ENCODE measurements at places on chromosomes 5 and 9.

DNA sequence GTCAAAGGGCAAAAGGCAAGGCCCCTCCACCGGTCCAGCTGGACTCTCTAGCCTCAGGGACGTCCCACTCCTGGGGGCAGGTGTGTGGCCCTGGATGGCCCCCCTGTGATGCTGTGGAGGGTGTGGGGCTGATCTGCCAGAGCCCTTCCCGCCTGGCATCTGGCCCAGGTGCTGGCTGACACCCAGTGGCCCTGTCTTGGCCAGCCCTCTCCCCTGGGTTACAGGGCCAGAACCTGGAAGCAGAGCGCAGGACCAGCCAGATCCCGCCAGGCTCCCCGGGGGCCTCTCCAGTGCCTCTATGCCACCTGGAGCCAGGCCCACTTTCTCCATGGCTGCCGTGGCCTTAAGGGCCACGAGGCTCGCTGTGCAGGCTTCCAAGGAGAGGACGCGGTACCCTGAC, 22.9 kb upstream of the SPATA31E1 start:
- no peak for DNase-seq

GRCh38 chr9:129655696-129656095, 9.8 kb upstream of the PRRX2 start:
- no peak for DNase-seq

DNA sequence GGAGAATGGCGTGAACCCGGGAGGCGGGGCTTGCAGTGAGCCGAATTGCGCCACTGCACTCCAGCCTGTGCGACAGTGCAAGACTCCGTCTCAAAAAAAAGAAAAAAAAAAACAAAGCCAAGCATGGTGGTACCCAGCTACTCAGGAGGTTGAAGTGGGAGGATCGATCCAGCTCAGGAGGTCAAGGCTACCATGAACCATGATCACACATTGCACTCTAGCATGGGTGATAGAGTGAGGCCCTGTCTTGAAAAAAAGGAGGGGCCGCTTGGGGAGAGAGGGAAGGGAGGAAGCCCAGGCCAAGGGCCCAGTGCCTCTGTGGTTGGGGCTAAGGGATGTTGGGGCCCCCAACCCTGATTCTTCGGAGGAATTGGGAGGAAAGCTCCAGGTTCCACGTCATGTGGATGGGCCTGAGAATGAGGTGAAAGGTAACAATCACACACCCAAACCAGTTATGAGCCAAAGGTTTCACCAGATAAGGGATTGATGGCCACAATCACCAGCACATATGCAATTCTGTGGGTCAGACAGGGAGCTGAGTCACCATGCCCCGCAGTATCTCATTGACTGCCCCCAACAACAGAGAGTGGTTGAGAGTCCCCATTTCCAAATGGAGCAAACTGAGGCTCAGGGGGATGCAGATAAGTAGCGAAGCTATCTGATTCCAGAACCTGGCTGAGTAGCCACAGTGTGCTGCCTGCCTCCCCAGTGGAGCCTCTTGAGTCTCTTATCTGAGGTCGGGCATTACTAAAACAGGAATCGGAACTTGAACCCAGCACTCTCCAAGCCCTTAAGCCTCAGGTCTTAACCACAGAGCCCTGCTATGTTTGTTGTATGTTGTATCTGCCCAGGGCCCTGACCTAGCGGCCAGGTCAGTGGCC, 20.5 kb downstream of the SWI5 start:
- no peak for DNase-seq

- no peak for DNase-seq
These were observed 4.1 kb downstream of the DENND1A start for GRCh38 chr9:123925819-123926218.

DNA sequence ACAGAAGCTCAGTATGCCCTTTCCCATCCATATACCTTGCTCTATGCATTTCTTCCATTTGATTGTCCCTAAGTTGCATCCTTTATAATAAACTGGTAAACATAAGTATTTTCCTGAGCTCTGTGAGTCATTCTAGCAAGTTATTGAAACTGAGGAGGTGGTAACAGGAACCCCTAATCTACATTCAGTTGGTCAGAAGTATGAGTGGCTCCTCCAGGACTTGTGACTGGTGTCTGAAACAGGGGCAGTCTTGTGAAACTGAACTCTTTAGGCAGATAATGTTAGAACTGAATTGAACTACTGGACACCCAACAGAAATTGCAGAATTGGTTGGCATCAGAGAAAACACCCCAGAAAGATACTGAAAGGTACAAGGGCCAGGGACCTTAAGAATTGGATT, 133.1 kb upstream of the POU5F2 start:
- DNase-seq: no peak

- no peak for DNase-seq
These were observed 224.1 kb downstream of the ESM1 start for GRCh38 chr5:54761213-54761701.

GRCh38 chr5:39714036-39714698, 289.4 kb upstream of the DAB2 start:
- no peak for DNase-seq

DNA sequence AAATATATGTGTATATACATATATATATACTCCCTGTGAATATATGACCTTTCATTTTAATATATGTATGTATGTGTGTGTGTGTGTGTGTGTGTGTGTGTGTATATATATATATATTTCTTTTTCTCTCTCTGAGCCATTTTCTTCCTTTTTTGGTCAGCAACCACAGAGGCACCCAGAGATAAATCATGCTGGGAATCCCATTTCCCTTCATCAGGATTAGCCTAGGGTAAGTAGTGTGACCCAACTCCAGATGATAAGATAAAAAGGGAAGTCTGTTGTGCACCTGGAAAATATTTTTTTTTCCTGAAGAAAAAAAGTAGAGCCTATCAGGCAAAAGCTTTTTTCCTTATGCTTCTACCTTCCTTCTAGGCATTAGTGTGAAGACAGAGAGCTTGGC, 25.4 kb upstream of the SUB1 start:
- DNase-seq: no peak

GRCh38 chr9:8599937-8600336, 800.4 kb upstream of the DMAC1 start:
- DNase-seq: no peak

DNA sequence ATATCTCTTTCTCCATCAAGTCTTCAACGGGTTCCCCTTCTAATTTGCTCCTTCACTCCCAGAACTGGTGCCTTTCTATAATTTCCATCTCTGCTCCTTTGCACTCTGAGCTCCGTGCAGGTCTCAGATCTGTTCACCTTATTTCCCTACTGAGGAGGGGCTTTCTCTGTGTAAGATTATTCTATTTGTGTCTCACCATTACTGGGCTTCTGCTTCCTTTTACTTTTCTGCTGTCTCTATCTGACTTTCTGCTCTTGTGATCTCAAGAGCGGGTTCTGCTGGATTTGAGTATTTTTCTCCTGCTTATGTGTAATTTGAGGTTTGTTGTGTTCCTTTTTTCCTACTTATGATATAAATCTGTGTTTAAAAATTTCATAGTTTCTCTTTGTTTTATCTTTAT, 117.5 kb downstream of the PCSK5 start:
- no peak for DNase-seq

DNA sequence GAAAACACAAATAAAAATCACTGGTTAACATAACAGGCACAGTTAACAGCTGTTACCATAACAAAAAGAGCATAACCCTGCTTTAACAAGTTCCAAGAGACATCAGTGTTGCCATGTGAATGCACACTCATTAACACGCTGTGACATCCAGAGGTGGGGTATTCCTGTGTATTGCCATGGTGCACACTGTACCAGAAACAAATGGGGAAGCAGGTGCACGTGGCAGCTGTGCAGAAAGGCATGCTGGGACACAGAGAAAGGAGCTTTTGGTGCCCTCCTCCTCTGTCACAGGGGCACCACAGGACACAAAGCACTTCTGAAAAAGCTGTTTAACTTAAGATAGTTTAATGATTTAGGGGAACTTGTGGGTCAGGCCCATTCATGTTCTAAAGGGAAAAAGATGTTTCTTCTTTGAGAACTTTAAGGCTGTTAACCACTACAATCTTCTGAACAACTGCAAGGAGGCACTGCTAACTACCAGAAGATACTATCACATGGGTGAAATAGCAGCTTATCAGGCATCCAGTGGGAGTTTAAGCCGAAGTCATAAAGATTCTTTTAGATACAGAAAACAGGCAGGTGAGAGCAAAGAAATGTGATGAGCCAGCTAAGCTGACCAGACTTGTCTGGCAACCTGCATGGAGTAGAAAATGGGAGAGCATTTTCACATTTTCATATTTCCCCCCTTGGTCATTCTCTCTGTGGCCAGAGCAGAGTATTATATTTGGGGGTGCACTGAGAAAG, 56.4 kb upstream of the GOLPH3 start:
- no peak for DNase-seq
